ENCODE measurements at places on chromosomes 7 and 10.

- DNase-seq, result no peak
These were observed 50.1 kb downstream of the POLR3A start for GRCh38 chr10:77979221-77979620.

DNA sequence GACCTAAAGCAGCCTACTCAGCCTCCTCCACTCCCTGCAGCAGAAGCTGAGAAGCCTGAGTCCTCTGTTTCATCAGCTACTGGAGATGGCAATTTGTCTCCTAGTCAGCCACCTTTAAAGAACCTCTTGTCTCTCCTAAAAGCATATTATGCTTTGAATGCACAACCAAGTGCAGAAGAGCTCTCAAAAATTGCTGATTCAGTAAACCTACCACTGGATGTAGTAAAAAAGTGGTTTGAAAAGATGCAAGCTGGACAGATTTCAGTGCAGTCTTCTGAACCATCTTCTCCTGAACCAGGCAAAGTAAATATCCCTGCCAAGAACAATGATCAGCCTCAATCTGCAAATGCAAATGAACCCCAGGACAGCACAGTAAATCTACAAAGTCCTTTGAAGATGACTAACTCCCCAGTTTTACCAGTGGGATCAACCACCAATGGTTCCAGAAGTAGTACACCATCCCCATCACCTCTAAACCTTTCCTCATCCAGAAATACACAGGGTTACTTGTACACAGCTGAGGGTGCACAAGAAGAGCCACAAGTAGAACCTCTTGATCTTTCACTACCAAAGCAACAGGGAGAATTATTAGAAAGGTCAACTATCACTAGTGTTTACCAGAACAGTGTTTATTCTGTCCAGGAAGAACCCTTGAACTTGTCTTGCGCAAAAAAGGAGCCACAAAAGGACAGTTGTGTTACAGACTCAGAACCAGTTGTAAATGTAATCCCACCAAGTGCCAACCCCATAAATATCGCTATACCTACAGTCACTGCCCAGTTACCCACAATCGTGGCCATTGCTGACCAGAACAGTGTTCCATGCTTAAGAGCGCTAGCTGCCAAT is 202.2 kb downstream of the ZEB1 start:
- DNase-seq, result no peak

DNA sequence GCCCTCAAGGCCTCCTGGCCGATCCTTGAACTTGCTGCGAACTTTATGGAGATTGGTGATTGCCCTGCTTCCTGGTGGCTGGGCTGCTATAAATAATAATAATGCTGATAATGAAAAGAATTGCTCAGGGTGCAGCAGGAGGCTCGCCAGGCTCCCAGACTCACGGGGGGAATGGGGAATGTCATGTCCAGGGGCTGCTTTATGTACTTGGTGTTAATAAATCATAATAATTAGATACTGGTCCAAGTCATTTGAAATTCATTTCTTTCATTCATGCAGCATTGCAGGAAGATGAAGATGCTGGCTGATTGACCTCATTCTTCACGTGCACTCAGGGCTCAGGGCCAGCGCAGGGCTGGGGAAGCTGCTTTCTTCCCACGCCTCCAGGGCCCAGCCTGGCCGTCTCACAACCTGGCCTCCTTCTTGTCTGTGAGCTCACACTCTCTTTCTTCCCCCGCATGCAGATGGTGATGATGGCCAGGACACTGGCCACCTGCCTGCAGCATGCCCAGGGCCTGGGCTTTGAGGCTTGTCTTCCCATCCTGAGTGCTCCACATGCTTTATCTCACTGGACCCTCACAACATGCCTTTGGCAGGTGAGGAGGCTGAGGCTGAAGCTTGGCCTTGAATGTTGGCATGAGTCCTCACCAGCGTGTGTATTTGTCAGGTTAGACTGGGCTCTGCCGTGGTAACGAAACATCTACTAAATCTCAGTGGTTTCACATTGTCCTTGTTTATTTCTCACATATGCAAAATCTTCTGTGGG is 138.4 kb upstream of the TNS3 start:
- no peak for DNase-seq

- DNase-seq, result no peak
These were observed 24.5 kb upstream of the SLC26A3 start for GRCh38 chr7:107827501-107827900.

DNA sequence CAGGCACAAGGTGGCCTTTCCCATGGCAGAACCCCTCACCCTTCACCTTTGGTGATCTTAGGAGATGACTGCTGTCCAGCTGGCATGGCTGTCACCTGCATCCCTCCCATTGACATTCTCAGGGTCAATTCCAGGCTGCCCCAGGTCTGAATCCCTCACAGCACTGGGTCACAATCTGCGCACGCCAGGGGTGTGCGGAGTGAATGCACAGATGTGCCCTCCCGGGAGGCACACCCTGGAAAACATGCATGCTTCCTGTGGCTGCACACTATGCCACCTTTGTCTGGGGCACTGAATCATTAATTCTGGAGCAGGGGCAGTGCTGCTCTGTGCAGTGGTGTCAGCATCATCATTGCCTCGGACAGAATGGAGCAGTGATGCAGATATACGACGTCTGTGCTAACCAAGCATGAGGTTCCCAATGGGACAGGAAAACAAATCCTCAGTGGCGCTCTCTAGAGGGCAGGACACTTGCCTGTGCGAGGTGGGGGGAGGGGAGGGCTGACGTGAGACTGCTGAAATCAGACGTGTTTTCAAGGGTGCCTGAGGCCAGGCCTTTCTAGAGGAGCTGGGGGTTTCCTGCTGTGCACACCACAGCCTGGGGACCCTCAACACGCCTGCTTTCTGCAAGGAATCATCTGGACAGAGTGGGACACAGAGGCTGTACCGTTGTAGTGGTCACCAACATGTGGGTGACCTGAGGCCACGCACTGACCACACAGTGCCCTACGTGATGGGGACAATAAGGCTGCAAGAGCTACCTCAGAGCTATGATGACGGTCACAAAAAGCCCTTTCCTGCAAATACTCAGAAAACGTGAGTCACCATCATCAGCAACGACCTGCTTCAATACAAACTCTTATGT is 77.9 kb downstream of the HIPK2 start:
- DNase-seq, result no peak

DNA sequence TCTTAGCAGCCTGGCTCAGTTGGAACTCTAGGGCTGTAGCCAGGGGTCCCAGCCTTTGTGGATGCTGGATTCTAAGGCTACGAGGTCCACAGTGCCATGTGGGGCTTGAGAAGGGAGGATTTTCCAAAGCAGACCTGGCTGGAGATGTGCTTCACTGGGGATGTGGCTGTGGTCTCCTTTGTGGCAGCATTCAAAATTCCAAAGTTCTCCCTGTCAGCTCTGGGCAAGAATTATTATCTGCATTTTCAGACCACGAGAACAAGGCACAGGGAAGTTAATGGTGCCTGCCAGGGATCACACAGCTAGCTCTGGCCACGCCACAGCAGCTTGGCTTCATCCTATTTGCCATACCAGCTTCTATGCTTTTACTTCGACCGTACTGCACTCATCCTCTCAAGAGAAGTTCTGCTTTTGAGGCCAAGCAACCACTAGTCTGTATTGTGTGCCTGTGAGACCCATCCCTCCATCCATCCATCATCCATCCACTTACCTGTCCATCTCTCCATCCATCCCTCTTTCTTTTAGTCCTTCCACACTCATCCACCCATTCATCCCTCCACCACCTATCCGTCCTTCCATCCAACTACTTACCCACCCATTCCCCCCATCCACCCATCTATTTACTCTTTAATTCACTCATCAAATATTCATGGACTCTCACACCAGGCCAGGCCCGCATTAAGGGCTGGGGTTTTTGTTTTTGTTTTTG is 71.5 kb downstream of the ZMIZ1 start:
- no peak for DNase-seq

GRCh38 chr7:133609806-133610205 is 356.9 kb downstream of the EXOC4 start:
- DNase-seq, result no peak

DNA sequence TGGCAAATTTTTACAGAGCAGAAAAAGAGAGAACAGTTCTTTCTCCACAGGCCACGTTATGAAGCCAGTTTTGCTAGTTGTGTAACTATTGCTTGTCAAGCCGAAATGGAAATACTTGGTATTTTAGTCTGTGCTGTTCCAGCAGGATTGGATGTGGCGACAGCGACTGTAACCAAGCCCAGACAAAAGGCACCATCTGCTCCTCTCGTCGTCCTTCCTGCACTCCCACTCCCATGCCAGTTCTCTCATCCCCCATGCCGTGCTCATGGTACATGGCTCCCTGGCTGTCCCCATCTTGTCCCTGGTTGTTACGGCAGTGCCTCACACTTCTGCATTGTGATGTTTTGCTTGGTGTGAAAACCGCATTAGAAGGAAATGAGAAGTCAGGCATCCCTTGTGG is 185.7 kb upstream of the FZD8 start:
- no peak for DNase-seq

DNA sequence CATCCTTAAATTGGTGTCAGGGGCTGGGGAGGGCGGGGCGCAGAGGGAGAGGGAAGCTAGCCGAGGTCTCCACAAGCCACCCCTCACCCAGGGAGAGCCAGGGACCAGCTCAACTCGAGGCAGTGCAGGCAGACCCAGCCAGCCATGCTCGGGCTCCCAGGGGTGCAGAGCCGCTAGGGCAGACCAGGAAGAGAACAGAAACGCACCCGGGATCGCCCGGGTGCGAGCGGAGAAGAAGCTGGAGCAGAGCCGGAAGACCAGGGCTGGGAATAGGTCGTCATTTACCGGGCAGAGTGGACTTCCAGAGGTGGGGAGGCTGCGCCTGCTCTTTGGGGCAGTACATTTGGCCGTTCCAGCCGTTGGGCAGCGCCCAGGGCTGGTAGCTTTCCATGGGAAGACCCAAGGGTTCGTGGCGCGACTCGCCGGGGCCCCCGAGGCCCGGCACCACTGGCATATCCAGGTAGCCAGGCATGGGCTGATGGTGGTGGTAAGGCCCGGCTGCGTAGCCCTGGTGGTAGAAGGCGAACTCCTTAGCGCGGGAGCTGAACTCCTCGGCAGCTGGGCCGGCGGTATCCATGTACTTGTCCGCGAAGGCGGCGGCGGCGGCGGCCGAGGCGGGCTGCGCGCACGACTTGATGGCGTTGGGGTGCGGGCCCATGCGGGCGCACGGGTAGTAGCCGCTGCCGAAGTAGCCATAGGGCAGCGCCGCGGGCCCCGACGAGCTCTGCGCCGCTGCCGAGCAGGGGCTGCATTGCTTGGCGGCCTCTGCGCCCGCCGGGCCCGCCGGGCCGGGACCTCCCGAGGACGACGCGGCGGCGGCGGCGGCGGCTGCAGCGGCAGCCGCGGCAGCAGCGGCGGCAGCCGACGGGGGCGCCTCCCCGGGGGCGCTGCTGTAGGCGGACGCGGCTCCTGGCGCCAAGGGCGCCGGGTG is 755 bp downstream of the HOXA13 start:
- DNase-seq, result peak; percentile 52

- no peak for DNase-seq
These were observed 34.0 kb downstream of the PSAP start for GRCh38 chr10:71816936-71817618.

- DNase-seq, result no peak
These were observed 131.9 kb downstream of the SDK1 start for GRCh38 chr7:3432911-3433310.

DNA sequence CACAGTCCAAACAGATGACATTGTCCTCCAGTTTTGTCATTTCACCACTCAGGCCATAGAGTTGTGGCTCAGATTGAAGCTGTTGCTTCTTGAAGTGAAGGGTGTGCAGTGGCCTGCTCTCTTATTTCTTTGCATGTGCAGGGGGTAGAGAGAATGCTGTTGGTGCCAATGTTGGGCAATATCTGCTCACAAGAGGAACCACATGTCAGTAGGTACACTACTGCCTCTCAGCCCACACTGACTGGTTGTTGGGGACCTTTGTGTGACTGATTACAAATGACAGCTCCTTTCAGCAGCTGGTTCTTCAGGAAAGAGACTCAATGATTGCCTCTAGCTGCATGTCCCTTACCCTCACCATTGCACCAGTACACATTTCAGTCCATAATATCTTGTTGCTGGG is 21.9 kb upstream of the SFTPA1 start:
- no peak for DNase-seq

DNA sequence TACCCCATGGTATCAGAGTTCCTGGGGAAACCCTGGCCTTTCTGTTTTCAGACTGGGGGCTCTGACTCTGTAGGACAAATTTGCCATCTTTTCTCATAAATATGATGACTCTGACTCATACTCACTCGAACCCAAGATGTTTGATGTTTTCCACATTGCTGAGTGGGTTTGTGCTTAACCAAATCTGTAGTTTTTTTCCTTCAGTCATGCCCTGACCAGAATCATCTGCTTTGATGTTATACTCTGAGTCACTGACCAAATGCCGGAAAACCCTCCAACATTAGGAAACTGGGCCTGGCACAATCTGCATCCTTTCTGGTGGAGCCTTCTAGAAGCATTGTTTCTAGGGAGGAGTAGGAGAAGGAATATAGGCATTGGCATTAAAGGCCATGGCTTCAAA is 118.7 kb downstream of the C10orf105 start:
- peak; percentile 38 for DNase-seq

- no peak for DNase-seq
These were observed 51.4 kb downstream of the PCDH15 start for GRCh38 chr10:54749623-54750022.

DNA sequence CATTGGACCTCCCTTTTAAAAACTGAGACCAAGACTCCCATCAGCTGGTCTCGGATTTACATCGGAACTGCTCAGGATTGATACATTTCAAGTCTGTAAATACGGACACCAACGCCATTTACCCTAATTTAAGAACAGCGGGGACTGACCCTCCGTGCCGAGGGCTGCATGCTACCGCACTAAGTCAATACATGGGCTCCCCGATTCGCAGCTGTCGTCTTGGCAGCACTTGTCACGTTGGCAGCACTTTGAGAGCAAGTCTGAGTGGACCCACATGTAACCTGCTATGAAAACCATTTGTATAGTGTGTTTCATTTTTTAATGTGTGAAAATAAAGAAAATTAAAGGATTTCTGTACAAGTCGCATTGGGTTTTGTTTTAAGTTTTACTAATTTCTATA is 83.4 kb downstream of the EZH2 start:
- DNase-seq, result no peak

DNA sequence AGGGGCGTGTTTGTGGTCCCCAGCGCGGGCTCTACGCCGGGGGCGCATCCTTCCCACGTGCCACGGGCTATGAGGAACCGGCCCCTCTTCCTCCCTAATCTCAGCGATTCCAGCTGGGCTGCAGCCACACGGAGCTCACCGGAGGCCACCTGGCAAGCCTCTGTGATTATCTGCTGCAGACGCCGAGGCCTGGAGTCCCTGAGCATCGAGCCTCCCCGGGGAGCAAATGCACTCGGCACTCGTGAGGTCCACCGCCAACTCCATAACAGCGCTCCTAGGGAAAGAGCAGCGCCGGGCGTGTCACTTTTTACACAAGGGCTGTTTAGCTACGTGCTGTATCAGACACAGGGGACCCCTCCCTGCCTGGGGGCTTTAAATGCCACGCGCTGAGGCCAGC is 101.2 kb downstream of the DYNC2I1 start:
- no peak for DNase-seq

GRCh38 chr10:34739915-34740314 is 75.2 kb downstream of the PARD3 start:
- DNase-seq, result no peak

GRCh38 chr10:79404231-79404609 is 41.2 kb downstream of the ZCCHC24 start:
- DNase-seq, result no peak
